ENCODE measurements at places on chromosomes 7 and 10.

GRCh38 chr7:92802406-92802805 lies 34.0 kb downstream of the CDK6 start:
- no peak for DNase-seq

- no peak for DNase-seq
Measured at GRCh38 chr10:29773675-29774091, 138.9 kb upstream of the SVIL start.

DNA sequence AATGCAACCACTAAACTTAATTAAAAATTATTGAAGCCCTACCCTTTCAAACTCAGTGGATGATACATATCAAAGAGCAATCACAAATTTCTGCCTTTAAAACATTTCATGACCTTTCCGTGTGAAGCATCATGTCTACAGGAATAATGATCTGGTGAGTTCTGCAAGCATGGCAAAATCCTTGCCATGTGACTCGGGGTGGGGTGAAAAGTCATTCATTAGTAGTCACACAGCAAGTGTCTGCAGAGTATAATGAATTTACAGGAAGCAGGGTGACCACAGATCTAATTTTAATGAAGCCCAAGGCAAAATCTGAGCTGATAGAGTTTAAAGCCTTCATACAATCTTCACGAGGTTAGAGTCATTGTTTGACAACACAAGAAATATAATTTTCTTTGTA lies 351.9 kb downstream of the THSD7A start:
- no peak for DNase-seq

DNA sequence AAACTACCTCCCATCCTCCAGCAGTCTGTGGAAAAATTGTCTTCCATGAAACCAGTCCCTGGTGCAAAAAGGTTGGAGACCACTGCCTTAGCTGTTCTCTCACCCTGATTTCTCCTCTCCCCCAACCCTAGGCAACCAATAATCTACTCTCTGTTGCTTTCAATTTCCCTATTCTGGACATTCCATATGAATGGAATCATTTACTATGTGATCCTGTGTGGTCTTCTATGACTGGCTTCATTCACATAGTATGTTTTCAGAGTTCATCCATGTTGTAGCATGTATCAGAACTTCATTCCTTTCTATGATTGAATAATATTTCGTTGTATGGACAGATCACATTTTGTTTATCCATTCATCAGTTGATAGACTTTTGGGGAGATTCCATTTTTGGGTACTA lies 38.3 kb upstream of the DLG5 start:
- DNase-seq, result no peak

DNA sequence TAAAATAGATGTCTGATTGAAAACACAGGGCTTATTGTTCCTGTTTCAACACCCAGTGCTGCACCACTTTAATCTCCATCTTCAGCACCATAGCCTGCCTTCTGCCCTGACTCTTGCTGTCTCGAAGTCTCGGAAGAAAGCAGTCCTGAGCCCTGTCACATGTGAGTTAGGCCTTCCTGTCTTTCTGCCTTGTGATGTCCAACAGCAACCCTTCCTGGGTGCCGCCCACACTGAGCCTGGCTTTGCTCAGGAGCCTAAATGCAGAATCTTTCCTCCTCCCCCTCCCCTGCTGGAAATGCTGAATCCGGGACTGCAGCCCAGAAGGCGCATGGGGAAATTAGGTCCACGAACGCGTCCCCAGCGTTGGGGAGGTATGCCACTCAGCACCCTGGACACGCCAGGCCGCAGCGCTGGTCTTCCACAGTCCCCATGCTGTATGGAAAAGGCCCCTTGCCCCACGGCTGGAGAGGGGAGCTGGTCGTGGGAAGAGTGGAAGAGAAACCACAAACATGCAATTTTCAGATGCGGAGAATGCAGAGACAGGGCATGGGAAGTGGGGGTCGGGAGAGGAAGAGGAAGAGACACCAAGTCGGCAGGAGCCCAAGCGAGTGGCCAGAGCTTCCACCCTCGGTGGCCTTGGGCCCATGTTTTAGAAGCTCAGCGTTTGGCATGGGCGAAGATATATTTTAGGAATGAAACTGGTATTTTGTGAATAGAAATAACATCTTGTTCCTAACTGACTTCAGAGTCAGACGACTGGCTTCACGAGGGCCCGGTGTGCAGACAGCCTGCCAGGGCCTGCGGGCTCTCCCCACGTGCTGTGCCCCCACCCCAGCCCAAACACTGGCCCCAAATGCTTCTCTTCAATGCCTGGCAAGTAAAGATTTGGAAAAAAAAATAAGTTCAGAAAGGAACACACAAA lies 656.1 kb upstream of the FOXK1 start:
- no peak for DNase-seq

GRCh38 chr10:79933961-79934360 lies 14.9 kb downstream of the SFTPD start:
- no peak for DNase-seq

- DNase-seq, result no peak
Measured at GRCh38 chr10:68955355-68955831, 577 bp upstream of the DDX21 start.

DNA sequence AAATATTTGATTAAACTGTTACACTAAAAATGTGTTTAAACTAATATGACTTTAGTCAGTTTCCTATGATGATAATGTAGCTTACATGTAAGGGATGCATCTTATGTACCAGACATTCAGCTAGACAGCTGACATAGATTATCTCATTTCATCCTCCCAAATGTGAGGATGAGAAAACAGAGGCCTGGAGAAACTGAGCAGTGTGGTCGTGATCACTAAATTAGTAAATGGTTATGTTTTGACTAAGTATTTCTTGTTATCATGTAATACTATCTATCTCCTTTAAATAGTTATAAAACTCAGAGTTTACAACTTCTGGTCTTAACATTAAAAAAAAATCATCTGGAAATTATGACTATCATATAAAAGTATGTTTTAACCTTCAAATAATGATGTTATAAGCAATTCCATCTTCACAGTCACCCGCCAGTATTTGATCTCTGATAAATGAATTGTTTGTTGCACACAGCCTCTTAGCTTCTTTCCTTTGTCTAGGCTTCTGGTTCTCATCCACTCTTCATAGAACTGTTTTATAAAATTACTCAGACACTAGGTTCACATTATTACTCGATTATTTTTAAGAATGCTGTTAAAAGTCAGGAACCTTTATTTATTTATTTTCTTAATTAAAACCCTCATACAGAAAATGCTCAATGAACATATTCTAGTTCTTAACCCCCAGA lies 33.6 kb upstream of the HDAC9 start:
- no peak for DNase-seq

DNA sequence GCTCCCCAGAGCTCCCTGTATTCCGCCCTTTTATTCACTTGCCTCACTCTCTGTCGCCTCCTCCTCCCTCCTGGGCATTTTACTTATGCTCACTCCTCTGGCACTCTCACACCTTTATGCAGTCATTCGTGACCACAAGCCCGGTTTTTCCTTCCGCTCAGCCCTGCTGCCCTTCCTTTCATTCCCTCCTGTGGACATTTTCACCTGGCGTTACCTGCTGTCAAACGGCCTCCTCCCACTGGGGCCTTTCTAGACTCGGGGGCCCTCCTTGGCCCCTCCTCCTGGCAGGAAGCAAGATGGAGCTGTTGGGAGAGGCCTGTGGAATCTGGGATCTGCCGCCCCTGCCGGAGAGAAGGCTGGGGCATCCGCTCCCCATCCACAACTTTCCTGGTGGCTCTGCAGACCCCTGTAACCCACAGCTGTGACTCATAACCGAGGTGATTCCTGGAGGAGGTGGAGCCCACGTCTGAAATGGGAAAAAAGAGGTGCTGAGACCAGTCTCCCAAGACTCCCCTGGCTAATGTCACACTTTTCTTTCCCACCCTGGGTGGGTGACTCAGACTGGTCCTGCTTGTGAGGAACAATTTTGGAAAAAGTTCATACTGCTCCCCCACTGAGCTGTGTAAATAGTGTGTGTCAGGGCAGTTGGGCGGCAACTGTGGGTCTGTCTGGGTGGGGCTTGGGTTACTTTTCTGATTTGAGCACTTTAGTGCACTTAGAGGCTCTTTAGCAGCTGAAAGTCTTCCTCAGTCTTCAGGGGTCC lies 1.2 kb downstream of the VCL start:
- DNase-seq, result no peak

DNA sequence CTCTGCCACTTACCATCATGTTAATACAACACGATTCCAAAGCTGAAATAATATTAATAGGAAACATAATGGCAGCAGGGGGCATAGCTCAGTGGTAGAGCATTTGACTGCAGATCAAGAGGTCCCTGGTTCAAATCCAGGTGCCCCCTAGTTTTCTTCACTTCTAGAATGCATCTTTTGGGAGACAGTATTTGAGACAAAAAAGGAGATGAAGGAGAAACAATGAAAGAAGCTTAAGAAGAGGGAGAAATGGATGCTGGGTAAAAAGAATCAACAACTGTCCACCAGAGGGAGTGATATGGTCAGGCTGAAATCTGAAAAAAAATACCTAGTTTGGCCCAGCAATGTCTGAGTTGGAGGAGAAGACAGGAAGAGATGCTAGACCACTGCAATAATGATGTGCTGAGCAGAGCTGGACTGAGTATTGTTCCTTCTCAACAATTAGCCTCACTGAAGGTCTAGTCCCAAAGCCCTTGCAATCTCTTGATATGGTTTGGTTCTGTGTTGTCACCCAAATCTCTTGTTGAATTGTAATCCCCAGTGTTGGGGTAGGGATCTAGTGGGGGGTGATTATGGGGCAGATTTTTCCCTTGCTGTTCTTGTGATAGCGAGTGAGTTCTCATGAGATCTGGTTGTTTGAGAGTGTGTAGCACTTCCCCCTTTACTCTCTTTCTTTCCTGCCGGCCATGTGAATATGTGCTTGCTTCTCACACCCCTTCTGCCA lies 48.3 kb downstream of the ZNF783 start:
- peak; percentile 22 for DNase-seq

- DNase-seq, result peak; percentile 60
Measured at GRCh38 chr7:2760098-2760889, 72.3 kb downstream of the AMZ1 start.

GRCh38 chr7:78080241-78080640 lies 281.7 kb downstream of the PHTF2 start:
- no peak for DNase-seq

- DNase-seq, result no peak
Measured at GRCh38 chr7:129832282-129832681, 120.5 kb downstream of the UBE2H start.

DNA sequence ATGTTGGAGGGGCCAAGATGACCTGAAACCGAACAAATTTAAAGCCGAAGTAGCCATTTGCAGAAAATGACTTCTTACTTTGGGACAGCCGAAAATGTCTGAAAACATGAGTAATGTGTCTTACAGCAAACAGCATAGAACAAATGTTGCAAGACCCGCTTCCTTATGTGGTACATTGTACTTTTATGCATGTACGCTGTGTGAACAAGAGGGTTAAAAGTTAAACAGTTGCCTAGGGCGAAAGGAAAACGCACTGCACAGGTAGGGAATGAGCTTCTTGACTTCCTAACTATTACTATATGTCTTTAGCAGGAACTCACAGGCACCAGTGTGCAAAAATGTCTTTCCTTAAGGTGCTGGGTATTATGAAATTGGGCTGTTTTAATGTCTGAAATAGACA lies 303.5 kb upstream of the MGMT start:
- no peak for DNase-seq

GRCh38 chr7:154864523-154864891 lies 138.4 kb downstream of the PAXIP1 start:
- DNase-seq, result no peak

DNA sequence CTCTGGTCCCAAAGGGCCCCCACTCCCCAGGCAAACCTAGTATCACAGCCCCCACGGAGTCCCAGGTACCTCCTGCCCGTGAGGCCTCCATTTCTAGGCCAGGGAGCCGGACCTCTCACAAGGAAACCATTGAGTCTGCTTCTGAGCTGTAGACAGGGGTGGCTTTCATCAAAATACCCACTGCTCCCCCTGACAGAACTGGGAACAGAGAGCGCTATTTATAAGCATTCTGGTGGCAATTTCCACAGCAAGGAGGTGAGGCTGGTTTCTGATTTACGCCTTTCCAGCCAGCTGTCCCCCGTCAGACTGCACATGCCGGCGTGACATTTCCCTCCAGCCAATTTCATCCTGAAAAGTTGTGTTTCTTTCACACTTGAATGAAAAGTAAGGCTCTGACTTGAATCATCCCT lies 407.5 kb upstream of the PRKCQ start:
- DNase-seq, result no peak

GRCh38 chr7:39608278-39608677 lies 15.1 kb upstream of the RALA start:
- DNase-seq, result no peak

GRCh38 chr7:41107330-41107937 lies 595.5 kb downstream of the INHBA start:
- DNase-seq, result no peak

GRCh38 chr7:401495-401894 lies 111.5 kb downstream of the FOXL3 start:
- DNase-seq, result no peak

GRCh38 chr7:1990001-1990670 lies 242.6 kb downstream of the MAD1L1 start:
- DNase-seq, result no peak

GRCh38 chr10:118913825-118914224 lies 115.7 kb upstream of the NANOS1 start:
- DNase-seq, result no peak

DNA sequence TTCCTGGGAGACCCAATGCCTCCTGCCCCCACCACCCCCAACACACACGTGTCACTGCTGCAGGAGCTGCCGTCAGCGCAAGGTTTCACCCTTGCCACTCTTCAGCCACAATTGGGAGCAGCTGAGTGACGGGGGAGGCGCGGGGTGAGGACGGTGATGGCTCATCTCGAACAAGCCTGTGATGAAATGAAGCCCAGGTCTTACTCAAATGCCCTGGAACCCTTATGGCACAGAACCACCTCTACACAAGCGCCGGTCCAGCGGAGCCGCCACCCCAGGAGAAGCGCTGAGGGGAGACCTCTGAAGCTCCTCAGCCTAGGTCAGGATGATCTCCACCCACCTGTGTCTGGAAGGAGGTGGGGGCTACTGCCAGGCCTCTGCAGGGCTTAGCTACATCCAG lies 25.7 kb downstream of the PDIA4 start:
- no peak for DNase-seq

DNA sequence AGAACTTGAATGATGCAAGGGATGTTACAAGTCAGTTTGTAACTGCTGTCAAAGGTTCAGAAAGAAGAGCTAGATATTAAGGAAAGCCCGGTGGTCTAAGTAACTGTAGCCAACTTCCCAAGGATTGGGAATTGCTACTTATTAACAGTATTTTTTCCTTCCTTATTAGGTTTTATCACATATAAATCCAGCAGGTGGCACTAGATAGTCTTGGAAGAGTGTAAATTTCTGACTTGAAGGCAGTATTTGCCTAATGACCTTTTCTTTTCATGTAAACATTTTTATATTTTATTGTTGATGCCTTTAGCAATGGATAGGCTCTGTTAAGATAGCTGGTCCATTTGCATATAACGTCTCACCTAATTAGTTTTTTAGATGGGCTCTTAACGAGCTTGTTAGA lies 51.2 kb downstream of the ANLN start:
- DNase-seq, result no peak

- DNase-seq, result no peak
Measured at GRCh38 chr7:93837245-93837644, 53.3 kb downstream of the TFPI2 start.

- no peak for DNase-seq
Measured at GRCh38 chr7:148146346-148146745, 444.2 kb upstream of the C7orf33 start.

- no peak for DNase-seq
Measured at GRCh38 chr7:39228946-39229345, 251.2 kb downstream of the POU6F2 start.

- DNase-seq, result no peak
Measured at GRCh38 chr10:78207216-78207615, 173.6 kb downstream of the RPS24 start.

GRCh38 chr7:131094685-131095084 lies 233.0 kb upstream of the MKLN1 start:
- no peak for DNase-seq

- DNase-seq, result no peak
Measured at GRCh38 chr10:52217531-52217930, 96.5 kb upstream of the DKK1 start.
